NK-92 treated with Interleukin-12 subunit alpha and Interleukin-12 subunit beta, amount 100 ng/mL, for 24 hours (cell line): ENCODE measurements at places on chromosomes 2 and 18.

GRCh38 chr2:228245601-228246000 lies 64.1 kb upstream of the SPHKAP start:
- DNase-seq = no peak

DNA sequence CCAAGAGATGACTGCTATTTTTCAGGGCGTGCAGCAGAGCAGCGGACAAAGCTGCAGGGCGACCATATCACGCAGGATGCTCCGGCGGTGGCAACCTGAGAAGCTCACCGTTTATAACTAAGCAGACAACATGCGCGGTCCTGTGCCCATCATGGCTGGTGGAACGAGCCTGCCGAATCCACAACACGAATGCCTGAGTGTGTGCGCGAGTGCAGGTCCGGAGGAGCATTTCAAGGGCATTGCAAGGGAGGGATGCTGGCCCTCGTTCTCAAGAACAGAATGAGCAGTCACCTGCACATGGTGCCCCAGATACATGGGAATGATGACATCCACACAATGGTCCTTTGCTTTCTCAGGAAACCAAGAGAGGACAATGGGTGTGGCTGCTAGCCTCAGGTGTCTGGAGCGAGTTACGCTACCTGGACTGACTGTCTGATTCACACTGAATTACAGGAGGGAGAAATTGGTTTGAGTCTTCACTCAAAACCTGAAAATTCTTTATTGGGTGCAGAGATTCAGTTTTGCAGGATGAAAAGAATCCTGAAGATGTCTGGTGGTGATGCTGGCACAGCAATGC lies 39.8 kb downstream of the TBC1D8 start:
- no peak for DNase-seq

- DNase-seq = no peak
Observed at GRCh38 chr2:200829258-200829655, 17.5 kb downstream of the BZW1 start.

DNA sequence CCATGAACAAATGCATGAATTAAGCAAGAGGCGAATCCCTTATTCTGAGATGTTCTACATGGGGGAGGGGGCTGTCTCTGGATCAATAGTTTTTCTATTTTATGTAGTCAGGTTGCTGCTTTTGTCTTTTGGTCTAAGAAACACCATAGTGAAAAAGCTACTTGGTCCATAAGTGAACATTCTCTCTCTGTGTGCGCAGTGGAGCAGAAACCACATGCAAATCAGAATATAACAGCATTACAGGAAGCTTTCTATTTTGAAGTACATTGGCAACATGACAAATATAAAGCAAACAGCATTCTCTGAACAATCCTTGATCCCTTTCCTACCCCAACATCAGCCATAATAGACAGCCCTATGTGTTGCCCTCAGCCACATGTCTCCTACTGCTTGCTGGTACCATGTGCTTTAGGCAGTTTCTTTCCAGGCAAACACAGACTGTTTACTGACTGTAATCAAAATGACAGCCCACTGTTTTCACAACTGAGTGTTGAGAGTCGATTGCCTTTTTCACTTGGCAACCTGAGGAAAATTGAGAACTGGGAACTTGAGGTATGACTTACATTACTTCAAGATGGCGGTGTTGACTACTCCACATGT lies 10.6 kb downstream of the SCN3A start:
- DNase-seq = no peak
